ENCODE measurements at places on chromosomes 12 and 14. TPM values are rescaled to one million over a fixed set of nuclear protein-coding genes. Genes with fewer than 3 reads are reported as not detected.

The RASSF9 gene
- total RNA-seq: 2.2 TPM

The CLEC9A gene
- not detected for total RNA-seq

The GYS2 gene
- not detected for total RNA-seq

The KRT80 gene
- 19.4 TPM for total RNA-seq

The CCDC91 gene
- total RNA-seq: 23.5 TPM

The TSPAN9 gene
- total RNA-seq: 18.5 TPM

The KRT6C gene
- not detected for total RNA-seq

The VRTN gene
- total RNA-seq: not detected

The PRPH gene
- total RNA-seq: 0.41 TPM

The SELPLG gene
- total RNA-seq: 0.42 TPM

The HCAR1 gene
- 0.79 TPM for total RNA-seq

The KRT76 gene
- total RNA-seq: not detected

All from kidney epithelial cell (primary cell).